Stimulated activated CD8-positive, alpha-beta memory T cell treated with anti-CD3 and anti-CD28 coated beads, Interleukin-15, amount 100 ng/mL, for 48 hours (primary cell): ENCODE measurements at places on chromosomes 2 and 18.

DNA sequence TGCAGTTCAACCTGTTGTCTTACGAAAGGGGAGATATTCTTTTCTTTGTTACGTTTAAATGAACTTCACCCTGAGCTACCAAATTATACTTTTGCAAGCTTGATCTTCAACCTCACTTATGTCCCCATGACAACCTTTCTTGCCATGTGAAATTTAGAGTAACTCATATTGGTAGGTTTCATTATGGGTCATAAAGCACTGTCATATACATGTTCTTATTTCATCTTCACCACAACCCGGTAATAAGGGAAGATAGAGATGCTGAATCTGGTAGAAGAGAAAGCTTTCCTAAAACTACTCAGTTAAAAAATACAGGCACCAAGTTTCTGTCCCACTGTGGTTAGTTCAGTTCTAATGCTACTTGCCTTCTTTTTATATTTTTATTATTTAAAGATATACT is 208.5 kb upstream of the NRP2 start:
- DNase-seq: no peak

GRCh38 chr2:70123051-70123828 is 36.0 kb downstream of the PCBP1 start:
- no peak for DNase-seq

GRCh38 chr2:112795774-112796173 is 11.5 kb upstream of the IL1A start:
- no peak for DNase-seq

- no peak for DNase-seq
These were observed 225.7 kb upstream of the CCDC150 start for GRCh38 chr2:196413821-196414274.

DNA sequence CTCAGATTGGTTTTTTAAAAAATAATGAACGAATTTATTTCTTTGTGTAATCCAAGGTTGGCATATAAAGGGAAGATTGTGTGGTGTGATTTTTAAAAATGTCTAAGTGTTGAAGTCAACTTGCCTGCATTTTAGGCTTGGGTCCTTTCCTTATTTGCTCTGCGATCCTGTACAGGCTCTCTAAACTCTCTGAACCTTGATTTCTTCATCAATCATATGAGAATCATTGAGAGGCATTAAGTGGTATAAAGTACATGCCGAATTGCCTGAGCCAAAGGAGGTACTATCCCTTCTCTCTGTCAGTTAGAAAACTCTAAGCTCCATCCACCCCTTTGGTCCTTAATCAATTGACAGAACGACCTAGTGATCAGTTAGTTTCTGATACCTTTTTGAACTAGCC is 440.4 kb upstream of the MEX3C start:
- DNase-seq: no peak

DNA sequence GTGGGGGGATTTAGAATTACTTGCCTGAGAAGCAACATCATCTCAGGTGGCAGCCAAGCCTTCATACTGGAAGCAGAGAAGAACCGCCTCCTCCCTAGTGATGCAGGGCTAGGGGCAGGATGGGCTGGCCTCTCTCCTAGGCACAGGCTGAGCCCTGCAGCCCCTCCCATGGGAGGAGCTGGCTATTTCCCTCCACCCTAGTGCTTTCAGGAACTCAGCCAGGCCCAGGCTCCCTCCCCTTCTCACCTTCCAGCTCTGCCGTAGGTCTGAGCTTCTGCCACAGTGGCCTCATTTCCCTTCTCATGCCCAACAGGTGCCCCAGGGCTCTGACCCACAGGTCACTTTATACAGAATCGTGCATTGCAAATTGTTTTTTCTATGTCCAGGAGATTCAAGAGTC is 31.0 kb downstream of the CENPA start:
- DNase-seq: no peak

DNA sequence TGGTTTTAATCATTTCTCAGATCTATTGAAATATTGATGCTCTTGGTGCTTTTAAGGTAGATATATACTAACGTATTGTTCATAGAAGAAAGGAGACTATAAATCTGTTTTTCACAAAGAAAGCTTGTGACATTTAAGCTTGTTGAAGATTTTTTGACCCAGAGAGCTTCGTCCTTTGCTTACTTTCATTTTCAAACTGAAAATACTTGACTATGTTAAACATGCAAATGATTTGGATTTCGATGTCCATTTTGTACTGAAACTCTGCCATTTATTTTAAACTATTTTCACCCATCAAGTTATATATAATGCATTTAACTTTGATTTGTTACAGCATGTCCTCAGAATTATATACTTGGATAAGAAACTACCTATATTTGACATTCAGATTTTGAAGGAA is 85.2 kb downstream of the SLC4A10 start:
- no peak for DNase-seq

- DNase-seq: no peak
These were observed 3.1 kb upstream of the SPP2 start for GRCh38 chr2:234047361-234047760.
